ENCODE measurements at places on chromosomes 2 and 18.

DNA sequence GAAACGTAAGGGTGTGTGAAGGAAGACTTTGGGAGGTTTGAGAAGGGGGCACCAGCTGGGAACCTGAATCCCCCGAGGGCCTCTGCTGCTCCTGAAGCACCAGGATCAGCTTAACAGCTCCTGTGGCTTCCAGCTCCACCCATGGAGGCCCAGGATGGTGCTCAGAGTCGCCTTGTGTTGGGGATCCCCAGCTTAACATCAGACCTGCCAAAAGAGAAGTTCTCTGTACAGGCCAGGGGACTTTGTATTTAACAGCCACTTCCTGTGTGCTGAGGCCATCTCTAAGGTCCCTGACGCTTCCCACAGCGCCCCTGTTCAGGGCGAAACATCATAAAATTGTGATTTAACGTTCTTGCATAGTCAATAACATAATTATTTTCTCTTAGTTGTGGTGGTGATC is 77.5 kb downstream of the NCK2 start:
- DNase-seq = no peak

- DNase-seq = no peak
Measured at GRCh38 chr18:76502551-76502950, 7.5 kb upstream of the ZNF516 start.

DNA sequence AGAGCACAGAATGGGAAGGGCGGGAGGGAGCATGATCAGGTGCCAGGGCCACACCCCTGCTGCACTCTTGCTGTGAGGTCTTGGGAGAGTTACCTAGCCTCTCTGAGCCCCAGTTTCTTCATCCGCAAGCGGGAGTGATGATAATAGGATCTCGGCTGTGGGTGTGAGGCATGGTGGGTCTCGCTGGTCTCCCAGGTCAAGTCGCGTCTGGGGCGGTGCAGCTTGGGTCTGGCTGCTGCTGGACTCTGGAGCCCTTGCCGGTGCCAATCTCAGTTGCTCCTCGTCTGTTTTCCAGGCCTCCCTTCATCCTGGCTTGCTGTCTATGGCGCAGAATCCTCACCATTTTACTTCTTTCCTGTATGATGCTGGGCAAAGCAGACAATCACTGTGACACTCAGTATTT is 130.3 kb upstream of the RAB12 start:
- no peak for DNase-seq

DNA sequence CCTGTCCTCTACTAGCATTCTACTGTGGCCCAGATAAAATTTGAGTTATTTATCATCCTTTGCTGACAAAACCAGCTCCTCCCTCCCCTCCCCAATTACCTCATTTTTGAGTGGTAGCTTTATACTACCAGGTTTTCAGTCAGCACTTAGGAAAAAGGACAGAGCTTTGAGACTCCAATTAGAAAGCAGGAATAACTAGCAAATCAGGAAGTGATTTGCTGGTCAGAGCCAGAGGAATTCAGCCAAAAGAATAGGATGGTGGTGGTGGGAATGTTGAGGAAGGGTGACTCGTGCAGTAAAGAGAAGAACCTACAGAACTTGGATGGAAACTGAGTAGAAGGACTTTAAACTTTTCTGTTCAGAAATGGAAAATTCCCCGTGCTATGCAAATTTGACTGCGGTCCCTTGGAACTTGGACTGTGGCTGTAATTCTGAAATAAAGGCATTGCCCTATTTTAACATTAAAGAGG is 3.7 kb downstream of the MYL12B start:
- no peak for DNase-seq

DNA sequence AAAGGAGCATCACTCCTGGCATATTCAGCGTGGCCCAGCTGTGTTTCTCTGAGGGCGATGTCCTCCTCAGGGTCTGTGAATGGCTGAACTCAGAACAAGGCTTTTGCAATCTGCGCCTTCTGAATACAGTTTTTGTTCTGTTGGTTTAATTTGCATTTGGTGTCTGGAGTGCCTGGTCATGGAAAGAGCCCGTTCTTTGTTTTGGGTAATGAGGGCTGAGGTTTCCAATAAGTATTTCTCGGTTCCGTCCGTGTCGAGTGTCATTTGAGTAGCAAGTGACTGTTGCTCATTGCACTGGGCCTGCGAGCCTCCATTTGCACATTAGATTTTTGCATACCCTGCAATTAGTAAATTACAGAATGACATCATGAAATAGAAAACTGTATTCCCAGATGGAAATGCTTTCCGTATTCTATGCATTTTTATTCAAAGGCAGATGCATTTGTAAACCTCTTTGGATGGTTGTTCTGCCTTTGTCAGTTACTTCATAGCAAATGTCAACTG is 57.3 kb downstream of the NEDD4L start:
- DNase-seq = no peak

GRCh38 chr2:157093666-157094065 is 163.8 kb upstream of the GALNT5 start:
- DNase-seq = no peak

DNA sequence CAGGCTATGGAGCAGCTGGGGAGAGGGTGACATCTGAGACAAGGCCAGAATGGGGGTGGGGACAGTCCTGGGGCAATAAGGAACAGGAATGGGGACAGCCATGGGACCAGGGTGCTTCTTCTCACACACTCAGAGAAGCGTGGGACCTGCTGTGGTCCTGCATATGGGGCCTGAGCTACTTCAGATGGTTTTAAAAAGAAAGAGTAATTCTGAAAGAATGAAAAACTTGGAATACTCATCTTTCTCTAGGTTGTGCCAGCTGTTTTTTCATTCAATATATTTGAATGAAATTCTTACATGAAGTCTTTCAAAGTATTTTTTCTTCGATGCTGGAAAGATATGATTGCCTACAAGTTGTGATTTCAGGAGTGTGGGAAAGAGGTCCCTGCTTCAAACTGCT is 227.5 kb upstream of the APCDD1 start:
- no peak for DNase-seq

DNA sequence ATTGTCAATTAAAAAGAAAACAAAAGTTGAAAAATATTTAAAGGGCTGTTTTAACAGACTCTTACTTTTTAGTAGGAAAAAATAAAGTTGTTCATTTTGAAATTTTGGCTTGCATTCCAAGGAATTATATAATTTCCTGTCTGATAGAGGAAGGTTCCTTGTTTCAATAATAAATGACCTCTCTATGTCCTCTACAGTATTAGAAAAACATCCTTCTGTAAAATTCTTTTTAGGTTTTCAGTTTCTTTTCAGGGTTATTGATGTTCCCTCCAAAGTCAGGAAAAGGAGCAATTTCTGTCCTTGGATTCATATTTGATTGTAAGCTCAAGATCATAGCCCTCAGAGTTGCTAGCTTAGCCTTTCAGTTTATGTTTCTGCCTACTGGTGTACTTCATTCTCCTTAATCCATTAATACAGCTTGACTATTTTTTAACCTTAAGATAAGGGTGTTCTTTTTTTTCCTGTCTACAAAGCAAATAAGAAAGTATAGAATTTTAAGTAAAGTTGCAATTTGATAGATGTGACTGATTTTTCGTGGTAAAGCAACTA is 125.2 kb upstream of the COL3A1 start:
- DNase-seq = no peak

DNA sequence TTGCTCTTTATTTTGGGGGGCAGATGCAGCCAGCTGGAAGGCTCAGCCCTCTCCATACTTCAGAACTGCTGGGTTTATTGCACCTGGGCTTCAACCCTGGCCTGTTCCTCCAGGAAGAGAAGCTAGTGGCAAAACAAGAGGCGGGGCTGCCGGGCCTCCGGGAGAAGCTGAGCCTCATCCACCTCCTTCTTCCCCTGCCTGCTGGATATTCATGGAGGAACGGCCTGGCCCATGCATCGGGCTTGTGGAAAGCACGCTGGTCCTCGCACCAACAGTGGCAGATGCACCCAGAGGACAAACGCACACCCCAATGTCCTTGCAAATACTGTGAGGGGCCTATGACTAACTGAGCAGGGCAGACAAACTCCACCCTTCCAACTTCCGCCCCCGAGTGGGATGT is 30.6 kb downstream of the FAM178B start:
- peak; percentile 50 for DNase-seq

DNA sequence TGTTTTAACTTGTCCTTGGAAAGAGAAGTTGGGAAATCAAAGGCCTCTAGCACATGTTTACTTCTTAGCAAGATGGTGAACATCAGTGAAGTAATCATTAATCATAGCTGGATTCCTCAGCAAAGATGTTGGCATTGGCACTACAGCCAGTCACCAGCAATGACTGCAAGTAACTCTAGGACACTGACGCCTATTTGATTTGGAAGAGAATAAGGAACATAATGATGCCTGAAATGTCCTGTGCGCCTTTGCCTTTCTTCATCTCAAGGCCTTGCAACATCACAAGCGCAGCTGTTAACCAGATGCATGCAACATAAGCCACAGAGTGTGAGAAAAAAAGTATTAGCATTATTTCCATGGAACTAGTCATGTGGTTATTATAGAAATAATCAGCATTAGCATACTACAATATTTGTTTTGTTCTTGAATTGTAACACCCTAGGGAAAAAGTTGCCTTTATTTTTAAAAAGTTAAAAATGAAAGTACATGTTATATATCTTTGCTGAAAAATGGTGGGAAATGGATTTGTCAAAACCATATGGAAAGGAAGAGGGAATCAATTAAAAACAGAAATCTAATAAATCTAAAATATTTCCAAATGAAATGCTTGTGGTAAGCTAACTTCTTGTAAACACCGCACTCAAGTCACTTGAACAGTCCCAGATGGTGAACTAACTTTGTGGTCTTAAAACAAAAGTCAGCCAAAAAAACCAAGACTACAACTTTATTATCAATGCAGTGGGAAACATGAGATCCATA is 55.6 kb downstream of the THADA start:
- no peak for DNase-seq

DNA sequence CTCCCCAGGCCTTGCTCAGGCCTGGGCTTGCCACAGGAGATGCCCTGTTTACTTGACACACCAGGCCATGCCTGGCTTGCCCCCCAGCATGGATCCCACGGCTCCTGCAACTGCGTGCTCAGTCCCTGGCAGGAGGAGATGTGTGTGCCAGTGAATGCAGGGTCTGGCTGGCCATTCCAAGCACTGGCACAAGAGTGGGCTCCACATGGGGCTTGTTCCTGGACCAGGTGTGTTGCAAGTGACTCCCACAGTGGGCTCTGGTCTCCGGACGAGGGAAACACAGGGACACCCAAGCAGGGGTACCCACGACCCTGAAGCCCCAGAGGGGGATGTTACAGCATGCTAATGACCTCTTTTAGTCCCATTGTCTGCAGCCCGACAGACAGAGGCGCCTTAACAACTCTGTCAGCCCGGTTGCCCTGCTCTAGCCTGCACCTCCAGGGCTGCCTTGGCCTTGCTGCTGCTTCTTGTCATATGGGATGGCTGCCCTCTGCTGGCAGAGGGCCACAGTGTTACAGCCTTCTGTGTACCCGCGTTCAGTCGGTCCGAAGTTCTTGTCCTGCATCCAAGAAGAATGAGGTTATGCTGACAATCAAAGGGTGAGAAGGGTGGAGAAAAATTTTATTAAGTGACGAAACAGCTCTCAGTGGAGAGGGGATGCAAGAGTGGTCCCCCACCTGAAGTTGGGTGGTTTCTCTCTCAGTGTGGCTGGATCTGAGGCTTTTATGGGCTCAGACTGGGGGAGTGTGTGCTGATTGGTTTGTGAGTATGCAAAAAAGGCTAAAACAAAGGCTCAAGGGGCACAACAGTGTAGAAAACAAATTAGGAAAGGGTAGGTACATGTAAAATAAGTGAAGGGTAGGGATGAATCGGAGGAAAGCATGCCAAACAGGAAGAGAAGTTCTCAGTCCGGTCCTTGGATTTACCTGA is 180.4 kb downstream of the MBD5 start:
- no peak for DNase-seq

- no peak for DNase-seq
Measured at GRCh38 chr2:32904751-32905150, 42.0 kb upstream of the LTBP1 start.

GRCh38 chr2:120451334-120451733 is 105.4 kb downstream of the INHBB start:
- DNase-seq = no peak

DNA sequence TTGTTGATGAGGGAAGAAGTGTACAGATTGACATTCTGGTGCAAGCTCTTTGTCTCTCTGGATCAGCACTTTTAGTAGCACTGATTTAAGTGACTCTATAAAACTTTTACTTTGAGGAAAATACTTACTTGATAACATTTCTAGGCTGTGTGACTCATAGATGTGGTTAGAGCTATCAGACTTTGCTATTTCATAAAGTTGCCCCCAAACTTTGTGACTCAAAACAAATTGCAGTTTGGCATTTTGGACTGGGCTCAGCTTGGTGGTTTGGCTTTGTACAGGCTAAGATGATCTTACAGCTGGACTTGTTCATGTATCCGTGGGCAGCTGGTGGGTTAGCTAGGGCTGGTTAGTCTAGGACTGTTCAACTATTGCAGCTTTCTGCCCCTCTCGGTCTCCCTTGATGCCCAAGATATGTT is 42.1 kb upstream of the GLS start:
- DNase-seq = no peak

GRCh38 chr2:139045524-139045923 is 265.3 kb upstream of the NXPH2 start:
- no peak for DNase-seq

DNA sequence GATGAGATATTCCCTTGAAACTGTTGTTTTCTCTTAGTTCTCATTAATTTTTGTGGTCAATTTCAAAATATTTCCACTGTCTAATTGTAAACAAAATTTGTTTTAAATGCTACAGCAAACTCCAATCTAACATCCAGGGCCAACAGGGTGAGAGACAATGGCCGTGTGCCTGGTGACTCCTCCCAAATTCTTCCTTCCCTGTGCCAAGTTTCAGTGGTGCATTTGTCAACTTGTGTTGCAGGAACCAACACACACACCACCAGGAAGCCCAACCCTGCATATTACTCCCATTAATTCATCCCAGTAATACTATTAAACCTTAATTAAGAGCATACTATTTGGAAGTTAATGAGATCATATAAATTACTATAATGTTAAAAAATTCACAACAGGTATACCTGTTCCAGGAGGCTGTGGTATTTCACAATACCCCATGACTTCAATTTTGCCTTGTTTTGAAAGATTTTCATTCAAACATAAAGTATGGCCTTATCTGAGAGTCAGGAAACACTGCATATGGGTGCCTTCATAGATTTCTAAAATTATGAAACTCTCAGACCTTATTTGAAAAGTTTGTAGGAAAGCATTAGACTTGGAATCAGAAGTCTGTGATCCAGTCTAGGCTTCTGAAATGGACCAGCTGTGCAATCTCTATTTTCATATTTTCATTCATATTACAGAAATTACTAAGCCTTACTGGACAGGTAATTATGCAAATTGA is 1.1 kb downstream of the SERPINB2 start:
- DNase-seq = no peak

- no peak for DNase-seq
Measured at GRCh38 chr2:170022692-170023091, 155.3 kb upstream of the MYO3B start.

Measured in left forelimb (tissue), 1 donor.